ENCODE measurements at places on chromosomes 3 and 15. TPM values are rescaled to one million over a fixed set of nuclear protein-coding genes. Genes with fewer than 3 reads are reported as not detected.

ETFA gene
- 102 TPM for total RNA-seq

DUOX2 gene
- 2.0 TPM for total RNA-seq

CNTN4 gene
- total RNA-seq: 7.6 TPM

CHRNA7 gene
- 2.3 TPM for total RNA-seq

MUC13 gene
- total RNA-seq: not detected

NFKBIZ gene
- 76.0 TPM for total RNA-seq

CNTN6 gene
- total RNA-seq: 3.0 TPM

EIF2A gene
- total RNA-seq: 63.2 TPM

ITGA11 gene
- 7.3 TPM for total RNA-seq

SERINC4 gene
- 0.12 TPM for total RNA-seq

PPP1R2 gene
- total RNA-seq: 44.9 TPM

LYZL4 gene
- total RNA-seq: not detected

MKRN3 gene
- total RNA-seq: not detected

SLC22A14 gene
- not detected for total RNA-seq

DNAJA4 gene
- total RNA-seq: 17.2 TPM

CLEC3B gene
- 74.0 TPM for total RNA-seq

FBXL22 gene
- total RNA-seq: 4.4 TPM

CACNA1D gene
- total RNA-seq: 58.2 TPM

FHIT gene
- total RNA-seq: 12.8 TPM

SYNPR gene
- total RNA-seq: not detected

STAC gene
- total RNA-seq: 14.3 TPM

TLR9 gene
- 1.5 TPM for total RNA-seq

AKAP13 gene
- 300 TPM for total RNA-seq

Data from left lung (tissue), 14 donors.